SK-N-DZ (cell line): ENCODE measurements at places on chromosomes 5 and 9.

DNA sequence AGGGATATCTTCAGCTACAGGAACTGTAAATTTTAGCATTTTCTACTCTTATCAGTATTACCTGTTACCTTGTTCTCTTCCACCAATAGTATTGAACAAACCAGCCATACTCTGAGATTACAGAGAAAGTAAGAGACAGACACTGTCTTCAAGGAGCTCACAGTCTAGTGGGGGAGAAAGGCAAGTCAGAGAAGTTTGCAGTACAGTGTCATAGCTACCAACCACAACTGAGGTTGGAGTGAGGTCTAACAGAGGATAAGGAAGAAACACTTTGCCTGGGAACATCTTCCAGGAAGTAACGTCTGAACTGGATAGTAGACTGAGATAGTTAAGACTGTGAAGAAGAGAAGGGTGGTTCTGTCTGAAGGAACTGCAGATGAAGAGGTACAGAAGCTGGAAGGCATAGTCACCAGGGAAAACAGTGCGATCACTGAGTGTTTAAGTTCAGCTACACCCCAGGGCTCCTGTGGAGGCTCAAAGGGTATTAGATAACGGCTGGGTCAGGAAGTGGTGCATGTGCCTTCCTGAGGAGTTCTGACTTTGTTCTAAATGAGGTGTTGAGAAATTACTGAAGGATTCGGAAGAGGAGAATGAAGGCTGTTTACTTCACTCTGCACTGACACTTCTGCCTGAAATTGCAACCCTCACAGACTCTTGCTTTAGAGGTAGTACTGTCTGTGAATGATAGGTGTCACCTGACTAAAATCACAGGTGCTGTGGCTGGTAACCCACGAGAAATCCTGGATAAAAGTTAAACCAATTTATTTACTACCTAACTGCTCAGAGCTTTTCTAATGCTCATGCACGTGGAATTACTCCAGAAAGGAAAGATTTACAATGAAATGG, 841.6 kb downstream of the MAT2B start:
- no peak for DNase-seq

DNA sequence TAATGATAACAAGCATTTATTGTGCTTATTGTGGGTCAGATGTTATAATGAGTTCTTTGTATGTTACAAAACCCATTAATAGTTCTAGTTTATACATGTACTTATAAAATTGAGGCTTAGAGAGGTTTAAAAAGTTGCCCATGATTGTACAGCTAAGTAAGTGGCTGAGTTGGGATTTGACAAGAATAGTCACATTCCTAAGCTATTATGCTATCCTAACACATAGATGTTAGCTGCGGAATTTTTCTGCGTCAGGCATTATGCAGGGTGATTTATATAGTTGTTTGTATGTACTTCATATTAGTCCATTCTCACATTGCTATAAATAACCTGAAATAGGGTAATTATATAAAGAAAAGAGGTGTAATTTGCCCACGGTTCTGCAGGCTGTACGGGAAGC, 12.5 kb downstream of the COMMD10 start:
- DNase-seq: no peak

DNA sequence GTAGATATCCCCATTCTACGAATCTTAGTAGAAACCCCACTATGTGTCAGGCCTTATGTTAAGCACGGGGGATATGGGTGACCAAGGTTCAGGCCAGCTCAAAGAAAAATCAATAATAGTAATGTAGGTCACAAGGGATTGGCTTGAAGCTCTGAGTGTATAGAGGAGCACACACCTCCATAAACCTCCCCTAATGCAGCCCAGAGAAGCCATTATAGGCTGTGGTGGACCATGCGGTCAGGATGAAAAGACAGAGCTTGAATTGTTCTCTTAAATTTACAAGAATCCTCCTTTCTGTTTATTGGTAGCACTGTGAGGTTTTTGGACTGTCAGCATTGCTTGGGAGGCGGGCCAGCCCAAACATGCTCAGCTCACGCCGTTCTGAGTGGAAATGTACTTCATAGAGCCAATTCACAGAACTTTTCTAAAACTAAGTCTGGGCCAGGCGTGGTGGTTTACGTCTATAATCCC, 9.1 kb downstream of the PDE6A start:
- no peak for DNase-seq

- DNase-seq: no peak
These were observed 142.2 kb downstream of the BAAT start for GRCh38 chr9:101242651-101243050.

DNA sequence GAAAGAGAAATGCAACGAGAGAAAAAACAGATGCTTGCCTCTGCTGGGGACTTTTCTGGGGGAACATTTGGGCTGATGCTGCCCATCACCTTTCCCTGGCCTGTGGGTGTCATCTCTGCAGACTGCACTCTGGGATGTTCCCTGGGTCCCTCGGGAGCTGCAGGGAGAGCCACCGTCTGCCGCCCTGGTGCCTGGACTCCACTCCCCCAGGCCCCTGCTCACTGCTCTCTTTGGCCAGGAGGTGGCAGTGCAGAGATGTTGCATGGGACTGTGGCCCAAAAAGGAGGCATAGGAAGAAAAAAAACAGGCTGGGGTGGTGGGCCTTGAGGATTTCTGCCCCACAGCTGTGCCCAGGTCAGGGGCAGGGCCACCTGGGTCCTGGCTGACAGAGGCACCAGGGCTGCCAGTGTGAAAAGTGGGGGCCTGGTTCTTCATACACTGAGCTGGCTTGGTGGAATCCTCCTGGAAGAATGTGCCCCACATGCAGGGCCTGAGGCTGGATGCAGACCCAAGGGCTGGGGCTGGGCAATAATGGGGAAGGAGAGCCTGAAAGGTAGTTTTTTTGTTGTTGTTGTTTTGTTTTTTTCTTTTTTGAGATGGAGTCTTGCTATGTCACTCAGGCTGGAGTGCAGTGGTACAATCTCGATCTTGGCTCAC, 353.6 kb downstream of the SLIT3 start:
- peak; percentile 91 for DNase-seq

- DNase-seq: no peak
These were observed 43.9 kb downstream of the MAP1B start for GRCh38 chr5:72151169-72151568.

DNA sequence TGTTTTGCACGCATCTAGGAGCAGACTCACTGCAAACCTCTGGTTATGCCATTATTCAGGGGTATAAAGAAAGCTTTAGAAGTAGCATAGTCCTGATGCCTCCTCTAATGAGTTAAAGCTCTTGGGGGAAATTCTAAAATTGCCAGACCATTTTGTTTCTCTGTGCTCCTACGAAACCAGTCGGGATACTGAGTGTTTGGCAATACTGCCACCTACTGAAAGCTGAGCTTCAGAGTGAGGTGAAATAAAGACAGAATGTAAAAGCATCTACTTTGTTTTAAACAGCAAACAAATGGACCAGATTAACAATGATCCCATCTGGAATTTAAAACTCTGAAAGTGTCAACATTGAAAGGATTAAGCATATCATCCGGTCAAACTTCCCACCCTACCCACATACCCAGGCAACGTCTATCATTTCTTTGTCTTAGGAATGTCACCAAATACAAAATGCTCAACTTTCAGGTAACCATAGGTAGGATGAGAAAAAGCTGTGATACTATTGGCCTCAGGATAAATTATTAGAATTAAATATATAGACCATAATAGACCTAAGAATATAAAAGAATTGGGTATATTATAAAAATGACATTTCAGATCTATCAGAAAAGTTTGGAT, 77.8 kb upstream of the SHISAL2B start:
- peak; percentile 45 for DNase-seq

DNA sequence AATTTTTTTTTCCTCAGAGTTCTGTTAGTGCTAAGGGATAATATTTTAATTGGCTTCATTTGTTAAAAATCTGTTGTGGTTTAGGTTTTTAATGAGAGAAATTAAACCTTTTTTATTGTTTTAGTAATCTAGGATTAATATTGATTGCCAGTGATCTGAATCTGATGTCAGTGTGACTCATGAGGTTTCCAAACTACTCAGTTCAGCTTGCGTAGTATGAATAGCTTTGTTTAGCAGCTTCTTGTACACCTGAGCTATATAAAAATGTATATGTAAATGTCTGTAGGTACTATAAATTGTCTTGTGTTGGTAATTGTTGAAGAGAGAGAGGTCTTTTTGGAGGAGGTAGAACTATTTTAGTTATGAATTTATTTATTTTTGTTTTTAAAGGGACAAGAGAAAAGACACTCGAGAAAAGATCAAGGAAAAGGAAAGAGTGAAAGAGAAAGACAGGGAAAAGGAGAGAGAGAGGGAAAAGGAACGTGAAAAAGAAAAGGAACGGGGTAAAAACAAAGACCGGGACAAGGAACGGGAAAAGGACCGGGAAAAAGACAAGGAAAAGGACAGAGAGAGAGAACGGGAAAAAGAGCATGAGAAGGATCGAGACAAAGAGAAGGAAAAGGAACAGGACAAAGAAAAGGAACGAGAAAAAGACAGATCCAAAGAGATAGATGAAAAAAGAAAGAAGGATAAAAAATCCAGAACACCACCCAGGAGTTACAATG, 26.3 kb downstream of the SREK1 start:
- DNase-seq: no peak

GRCh38 chr5:123512611-123513461, 859 bp downstream of the CSNK1G3 start:
- DNase-seq: peak; percentile 52

DNA sequence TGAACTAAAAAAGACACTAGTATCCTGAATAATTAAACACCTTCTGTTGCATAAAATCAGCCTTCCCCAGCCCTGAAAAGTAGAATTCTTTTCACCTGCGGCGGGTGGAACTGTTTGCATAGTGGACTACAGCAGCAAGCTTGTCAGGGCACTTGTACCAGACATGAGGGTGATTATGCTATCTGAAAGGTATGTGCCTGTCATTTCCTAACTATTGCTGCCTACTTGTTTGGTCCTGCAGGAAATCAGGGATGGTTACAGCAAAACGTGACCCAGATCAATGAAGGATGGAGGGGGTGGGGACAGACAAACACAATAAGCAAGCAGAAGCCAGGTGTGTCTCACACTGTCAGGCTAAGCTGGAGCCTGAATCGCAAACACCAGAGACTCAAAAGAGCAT, 385.6 kb downstream of the MLLT3 start:
- no peak for DNase-seq

GRCh38 chr9:92562461-92562967, 26.7 kb upstream of the ECM2 start:
- DNase-seq: no peak

DNA sequence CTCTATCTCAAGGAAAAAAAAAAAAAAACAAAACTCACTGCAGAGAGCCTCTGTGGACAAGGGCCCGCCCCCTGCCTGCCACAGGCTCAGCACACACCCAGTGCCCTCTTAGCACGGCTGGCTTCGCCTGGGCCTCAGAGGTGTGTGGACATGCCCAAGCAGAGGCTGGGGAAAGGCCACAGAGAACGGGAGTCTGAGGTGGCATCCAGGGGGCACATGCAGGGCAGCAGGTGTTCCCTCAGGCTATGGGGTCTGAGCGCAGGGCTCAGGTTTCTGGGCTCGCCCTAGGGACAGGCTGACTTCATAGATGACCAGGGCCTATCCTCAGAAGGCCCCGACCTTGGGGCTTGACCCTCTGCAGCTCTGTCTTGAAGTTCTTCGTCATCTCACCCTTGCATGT, 138.7 kb downstream of the ZNF354C start:
- DNase-seq: no peak

DNA sequence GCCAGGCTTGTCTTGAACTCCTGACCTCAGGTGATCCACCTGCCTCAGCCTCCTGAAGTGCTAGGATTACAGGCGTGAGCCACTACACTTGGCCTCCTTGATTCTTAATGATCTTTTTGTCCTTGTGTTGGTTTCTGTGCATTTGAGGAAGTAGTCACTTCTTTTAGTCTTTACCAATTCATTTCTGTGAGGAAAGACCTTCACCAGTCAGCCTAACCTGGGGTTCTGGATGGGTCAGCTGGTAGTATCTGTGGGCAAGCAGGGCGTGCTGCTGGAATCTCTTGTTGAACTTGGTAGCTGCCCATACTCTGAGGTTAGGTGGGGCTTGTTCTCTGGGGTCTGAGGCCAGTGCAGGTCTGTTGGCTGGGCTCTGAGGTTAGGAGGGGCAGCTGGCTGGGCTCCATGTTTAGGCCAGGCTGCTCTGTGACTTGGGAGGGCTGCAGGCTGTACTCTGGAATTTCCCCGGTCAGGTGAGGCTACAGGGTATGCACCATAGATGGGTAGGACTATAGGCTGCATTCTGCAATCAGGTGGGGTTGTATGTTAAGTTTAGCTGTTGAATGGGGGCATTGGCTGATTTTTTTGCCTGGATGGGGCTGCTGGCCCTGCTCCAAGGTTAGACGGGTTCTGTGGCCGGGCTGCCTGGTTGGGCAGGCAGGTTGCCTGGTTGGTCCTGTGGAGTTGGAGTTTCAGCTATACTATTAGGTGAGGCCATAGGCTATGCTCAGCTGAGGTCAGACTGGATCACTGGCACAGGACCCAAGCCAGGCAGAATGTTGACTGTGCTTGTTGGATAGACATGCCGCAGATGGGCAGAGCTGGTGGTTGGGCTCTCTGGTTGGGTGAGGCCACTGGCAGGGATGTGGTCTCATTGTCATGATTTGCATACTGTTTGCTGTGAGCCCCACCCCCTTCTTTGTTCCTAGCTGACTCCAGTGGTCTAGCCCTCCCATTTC, 19.2 kb downstream of the UBAP1 start:
- no peak for DNase-seq

- no peak for DNase-seq
These were observed 26.2 kb downstream of the SETX start for GRCh38 chr9:132328580-132328979.

DNA sequence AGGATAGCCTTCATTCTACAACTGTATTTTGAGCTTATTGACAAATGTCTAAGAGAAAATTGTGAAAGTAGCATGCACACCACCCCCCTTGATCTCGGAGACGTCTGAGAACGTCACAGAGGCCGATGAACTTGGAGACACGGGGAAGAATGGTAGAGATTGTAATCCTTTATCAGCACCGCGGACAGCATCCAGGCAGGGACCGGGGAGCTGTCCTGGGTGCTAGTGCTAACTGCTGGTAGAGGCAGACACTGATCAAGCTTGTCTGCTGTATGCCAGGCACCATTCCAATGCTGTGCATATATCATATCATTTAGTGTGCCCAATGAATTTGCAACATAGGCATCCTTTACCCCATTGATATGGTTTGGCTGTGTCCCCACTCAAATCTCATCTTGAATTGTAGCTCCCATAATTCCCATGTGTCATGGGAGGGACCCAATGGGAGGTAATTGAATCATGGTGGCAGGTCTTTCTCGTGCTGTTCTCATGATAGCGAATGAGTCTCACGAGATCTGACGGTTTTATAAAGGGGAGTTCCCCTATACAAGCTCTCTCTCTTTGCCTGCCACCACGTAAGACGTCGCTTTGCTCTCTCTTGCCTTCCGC, 98.8 kb downstream of the LHX2 start:
- no peak for DNase-seq

GRCh38 chr9:117375956-117376355, 38.9 kb downstream of the ASTN2 start:
- DNase-seq: no peak

- no peak for DNase-seq
These were observed 592 bp downstream of the TUBB4B start for GRCh38 chr9:137241490-137242268.

- peak; percentile 26 for DNase-seq
These were observed 128.0 kb downstream of the SLC1A3 start for GRCh38 chr5:36734422-36734821.
